ENCODE measurements at places on chromosomes 3 and 15.

- no peak for DNase-seq
Measured at GRCh38 chr3:160150066-160150465, 75.2 kb upstream of the C3orf80 start.

- no peak for DNase-seq
Measured at GRCh38 chr3:197518881-197519421, 36.8 kb downstream of the BDH1 start.

- DNase-seq, result peak; percentile 9
Measured at GRCh38 chr15:72796515-72797337, 13.2 kb upstream of the ADPGK start.

GRCh38 chr3:47422743-47423142 is 41.9 kb downstream of the PTPN23 start:
- no peak for DNase-seq

DNA sequence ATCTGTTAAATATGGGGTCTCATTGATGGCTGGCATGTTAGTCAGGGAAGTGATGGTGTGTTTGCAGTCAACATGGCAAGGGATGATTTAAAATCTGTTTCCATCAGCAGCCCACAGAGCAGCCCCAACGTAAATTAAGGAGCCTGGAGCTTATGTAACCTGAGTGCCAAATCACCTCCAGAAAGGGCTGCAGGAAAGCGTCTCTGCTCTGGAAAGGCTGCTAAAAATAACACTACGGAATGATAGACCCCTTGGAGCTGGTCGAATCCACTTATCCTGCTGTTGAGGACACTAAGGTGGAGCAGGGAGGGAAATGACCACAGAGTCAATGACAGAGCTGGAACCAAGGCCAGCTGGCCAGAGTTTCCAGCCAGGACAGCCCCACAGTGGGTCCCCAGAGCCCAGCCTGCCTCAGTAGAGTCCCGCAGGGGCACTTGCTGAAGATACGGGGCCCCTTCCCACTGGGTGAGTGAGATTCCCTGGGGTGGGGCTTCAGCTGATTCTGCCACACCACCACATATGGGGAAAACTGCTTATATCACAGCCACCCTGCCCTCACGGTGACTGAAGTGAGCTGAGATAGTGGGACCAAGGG is 63.5 kb downstream of the EPHB1 start:
- no peak for DNase-seq

GRCh38 chr15:44064706-44065105 is 130.4 kb downstream of the FRMD5 start:
- no peak for DNase-seq

- no peak for DNase-seq
Measured at GRCh38 chr3:36827133-36827532, 62.8 kb upstream of the DCLK3 start.

GRCh38 chr3:43994657-43995546 is 246.8 kb upstream of the TOPAZ1 start:
- DNase-seq, result no peak

DNA sequence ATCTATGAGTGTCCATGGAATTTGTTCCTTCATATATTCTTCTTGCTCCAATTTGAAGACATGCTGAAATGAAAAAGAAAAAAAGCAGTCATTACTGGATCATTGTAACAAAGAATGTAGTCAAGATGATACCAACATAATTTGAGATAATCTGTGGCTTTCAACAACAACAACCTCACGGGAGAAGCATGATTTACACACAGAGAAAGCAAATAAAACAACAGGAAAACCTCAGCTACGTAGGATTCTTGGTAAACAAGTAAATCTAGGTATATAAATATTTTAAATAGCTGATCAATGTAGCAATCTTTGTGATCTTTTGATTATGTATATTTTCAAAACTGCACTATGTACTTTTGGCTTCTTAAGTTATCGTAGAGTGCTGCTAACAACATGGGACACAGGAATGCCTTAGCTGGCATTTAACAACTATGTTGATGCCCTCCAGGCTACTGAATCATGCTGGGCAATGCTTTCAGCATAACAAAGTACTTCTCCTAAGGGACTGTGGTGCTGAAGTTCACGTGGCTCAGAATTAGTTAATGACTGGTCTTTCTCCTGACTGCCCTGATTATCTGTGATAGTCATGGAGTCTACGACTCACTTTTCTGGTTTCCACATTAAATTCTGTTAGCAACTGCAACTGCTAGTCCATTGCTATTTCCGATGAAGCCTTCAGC is 96.5 kb upstream of the MYO5C start:
- no peak for DNase-seq

- DNase-seq, result no peak
Measured at GRCh38 chr3:69235882-69236281, 113.5 kb upstream of the LMOD3 start.

GRCh38 chr3:138092023-138092422 is 23.4 kb downstream of the DZIP1L start:
- no peak for DNase-seq

- no peak for DNase-seq
Measured at GRCh38 chr3:13706451-13706850, 157.5 kb downstream of the FBLN2 start.

DNA sequence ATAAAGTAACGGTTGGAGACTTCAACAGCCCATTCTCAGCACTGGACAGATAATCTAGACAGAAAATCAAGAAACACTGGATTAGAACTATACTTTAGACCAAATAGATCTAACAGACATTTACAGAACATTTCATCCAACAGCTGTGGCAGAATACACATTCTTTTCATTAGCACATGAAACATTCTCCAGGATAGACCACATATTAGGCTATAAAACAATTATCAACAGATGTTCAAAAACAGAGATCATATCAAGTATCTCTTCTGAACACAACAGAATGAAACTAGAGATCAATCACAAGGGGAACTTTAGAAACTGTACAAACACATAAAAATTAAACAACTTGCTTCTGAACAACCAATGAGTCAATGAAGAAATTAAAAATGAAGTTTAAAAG is 133.3 kb downstream of the ADAM10 start:
- no peak for DNase-seq

DNA sequence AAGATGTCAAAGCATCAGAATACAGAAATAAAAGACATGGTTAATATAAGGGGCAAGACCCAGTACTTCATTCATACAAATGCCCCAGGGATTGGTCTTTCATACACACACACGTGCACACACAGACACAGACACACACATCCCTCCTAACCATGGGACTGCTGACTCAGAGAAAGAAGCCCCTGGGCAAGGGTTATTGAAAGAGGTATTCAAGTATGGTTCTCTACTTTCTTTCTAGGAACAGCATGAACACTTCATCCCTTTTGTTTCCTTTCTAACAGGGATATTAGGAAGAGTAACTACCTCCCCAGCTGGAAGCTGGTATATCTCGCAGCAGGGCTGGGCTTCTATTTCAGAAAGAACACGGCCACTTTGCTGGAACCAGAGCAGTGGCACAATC is 33.2 kb upstream of the ZFAND6 start:
- no peak for DNase-seq

DNA sequence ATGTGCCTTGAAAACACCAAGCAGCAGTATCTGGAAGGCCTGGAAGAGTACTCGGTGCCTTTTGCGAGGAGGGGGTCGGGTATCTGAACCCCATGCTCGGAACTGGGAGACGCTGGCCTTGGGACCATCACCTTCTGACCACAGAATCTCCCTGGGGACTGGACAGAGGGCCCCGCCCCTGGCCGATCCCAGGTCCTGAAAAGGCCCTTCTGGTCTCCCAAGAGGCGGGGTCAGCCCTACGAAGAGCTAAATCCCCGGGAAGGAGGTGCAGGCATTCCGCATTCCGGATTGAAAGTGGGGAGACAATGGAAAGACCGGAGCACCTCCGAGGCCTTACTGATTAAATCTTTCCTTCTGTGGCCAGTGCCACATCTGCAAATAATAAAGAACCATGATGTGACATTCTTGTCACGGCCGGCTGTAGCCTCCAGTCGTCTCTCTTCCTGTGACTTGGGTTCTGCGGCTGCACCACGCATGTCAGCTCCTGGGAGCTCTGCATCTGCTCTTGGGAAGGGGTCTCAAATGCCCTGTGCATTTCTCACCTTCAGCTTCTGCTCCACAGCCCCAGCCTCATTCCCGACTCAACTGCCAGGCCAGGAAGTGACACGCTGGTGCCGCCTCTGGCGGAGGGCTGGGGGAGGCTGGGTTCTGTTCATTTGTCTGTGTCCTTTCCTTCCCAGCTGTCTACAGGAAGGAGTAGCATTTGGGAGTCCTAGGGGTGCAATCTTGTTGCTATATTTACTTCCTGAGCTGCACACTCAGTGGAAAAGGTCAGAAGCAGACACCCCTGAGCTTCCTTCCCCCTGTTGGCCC is 173.5 kb downstream of the KLF13 start:
- no peak for DNase-seq

GRCh38 chr3:50675179-50676030 is 678 bp downstream of the DOCK3 start:
- peak; percentile 51 for DNase-seq

GRCh38 chr3:45787551-45787950 is 8.8 kb downstream of the SLC6A20 start:
- DNase-seq, result no peak

- no peak for DNase-seq
Measured at GRCh38 chr3:56787258-56787775, 14.4 kb downstream of the ARHGEF3 start.

DNA sequence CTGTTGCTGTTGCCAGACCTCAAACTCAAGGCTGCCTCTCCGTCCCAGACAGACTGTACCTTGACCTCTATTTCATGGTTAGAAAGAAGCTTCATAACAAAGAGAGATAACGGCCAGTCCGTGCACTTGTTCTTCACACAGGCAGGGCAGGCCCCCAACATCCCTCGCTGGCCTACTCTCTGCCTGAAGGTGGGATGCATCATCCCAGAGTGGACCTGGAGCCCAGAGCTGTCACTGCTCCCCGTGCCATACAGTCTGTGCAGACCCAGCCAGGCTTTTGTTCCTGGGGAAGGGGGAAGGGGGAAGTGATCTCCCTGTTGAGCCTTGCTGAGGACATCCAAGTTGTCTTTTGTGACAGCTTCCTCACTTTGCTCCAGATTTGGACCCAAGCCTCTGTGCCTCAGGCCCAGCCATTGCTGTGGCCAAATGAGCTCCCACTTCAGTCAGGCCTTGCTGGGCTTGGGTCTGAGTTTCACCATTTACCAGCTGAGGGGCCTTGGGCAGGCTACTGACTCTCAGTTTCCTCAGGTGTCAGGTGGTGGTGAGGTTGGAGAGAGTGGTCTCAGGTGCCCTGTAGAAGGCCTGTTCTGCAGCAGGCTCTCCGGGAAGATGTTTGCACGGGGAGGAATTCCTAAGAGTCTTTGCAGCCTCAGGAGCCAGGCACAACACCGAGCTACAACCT is 141.6 kb downstream of the DNAJB8 start:
- DNase-seq, result no peak

DNA sequence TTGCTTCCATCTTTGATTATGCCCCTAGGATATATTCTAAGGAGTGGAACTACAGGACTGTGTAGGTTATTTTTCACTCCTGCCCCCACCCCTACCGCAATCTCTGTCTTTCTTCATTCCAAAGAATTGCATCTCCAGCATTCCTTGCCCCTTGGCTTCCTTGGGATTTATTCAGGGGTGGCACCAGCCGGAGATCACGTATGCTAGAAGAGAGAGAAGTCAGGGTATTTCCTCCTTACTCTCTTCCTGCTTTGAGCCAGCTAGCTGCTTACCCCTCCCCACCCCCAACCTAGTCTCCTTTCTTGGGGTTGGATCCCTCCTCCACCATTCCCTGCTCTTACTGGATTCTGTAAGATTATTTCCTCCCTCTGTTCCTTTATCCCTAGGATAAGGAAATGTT is 35.0 kb upstream of the DENND4A start:
- no peak for DNase-seq

DNA sequence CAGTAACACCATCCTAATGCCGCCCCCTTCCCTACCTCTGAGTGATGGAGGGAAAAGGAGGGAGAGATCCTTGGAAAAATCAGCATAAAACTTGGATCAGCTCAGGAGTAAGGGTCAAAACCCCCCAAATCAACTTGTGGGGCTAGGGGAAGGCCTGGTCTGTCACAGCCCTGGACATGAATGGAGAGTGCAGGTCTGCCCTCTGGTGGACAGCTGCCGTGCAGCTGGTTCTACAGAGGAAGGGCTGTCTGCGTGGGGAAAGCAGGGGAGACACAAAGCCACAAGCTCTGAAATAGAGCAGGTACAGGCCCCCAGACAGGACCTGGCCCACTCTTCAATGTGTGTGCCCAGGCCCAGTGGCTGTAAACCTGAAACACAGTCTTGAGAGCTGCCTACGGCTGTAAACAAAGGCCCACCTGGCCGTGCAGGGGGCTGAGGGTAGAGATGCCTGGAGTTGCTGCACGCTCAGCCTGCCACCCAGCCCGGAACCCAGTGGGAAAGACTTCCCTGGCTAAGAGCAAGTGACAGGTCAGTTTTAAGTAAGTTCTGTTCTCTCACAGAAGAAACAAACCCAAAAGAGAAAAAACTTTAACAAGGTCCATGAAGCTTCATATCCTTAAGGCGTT is 16.4 kb downstream of the CLK3 start:
- DNase-seq, result no peak

Measured in activated T-helper 1 cell treated with anti-CD3 and anti-CD28 coated beads, Interleukin-2, amount 50 U/mL, for 16 hours (primary cell).